ENCODE measurements at places on chromosomes 1 and 21.

DNA sequence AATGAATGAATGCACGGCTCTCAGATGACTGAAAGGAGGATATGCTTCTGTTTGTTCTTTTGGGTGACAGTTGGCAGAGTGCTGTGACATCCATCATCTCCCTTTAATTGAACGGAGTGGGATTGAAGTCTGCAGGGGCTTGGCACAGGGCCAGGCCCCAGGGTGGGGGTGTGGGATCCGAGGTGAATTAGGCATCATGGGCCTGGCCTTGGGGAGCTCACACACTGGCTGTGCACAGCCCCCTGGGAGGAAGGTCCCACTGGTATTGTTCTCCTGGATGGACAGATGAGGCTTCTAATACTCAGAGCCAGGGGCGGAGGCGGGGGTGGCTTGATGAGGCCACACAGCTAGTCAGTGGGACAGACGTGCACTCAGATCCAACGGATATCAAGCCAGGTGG is 19.3 kb downstream of the EPHB2 start:
- no peak for DNase-seq

GRCh38 chr1:9135073-9135836 is 6.4 kb upstream of the GPR157 start:
- DNase-seq, result no peak

DNA sequence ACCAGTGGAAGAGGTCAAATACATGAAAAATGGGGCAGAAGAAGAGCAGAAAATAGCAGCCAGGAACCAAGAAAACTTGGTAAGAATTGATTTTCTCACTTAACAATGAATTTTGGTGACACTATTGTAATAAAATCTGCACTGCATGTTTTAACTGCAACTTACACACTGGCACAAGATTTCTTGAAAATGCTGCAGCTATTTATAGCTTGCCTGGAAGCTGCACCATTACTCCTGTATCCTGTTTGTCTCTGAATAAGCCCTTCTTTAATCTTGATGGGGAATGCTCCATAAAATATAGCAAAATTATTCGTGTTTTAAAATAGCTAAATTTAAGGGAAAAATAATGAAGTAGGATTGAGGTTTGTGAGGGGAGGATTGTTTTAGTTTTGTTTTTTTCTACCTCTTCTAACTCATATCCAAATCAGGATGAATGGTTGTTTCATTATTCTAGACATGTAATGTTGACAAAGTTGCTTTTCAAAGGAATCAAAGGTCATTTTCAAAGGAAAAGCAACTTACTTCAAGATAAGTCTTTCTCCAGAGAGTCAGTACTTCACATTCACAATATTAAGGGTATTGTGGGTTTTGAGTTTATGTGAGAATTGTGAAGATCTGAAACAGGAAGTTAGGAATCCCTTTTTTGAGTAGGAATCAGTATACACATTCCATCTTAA is 120.9 kb downstream of the C1orf21 start:
- DNase-seq, result no peak

DNA sequence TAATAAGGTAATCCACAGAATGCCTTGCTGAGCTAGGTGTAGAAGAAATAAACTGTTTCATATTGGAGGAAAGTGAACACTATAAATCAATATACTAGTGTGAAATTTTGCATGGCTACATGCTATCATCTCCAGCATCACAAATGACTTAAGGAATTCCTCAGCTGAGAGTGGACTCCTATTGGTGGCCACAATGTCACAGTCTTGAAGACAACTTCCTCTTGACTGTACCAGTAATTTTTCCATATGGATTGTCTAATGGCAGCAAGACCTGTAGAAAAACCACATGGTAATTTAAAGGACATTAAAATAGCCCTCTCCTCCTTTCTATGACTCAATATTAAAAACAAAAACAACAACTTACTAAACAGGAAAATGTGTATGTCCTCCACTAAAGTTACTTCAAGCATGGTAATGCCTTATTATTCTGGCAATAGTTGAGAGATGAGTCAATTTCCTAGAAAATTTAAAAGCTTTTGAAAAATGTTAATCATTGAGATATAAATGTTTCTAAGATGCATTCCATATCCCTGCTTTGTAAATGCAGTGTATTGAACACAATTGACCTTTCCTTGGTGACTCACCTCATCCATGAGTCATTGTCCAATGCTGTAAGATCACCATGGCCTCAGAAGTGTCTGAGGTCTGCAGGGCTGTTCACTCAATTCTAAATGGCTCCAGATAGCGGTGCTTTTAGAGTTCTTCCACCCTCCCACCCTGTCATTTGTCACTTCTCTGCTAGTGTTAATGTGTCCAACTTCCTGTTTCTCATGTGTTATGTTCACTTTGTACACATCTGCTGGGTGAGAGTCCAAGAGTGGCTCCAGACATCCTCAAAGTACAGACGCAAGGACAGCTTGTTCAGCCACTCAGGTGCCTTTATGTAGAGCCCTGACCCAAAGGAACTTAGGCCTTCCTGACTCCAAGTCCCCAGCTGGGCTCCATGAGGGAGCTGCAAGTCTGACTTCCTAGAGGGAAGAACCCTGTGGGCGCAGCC is 32.8 kb upstream of the DNASE2B start:
- DNase-seq, result no peak

GRCh38 chr1:43454270-43455011 is 710 bp upstream of the HYI start:
- DNase-seq, result peak; percentile 38

- DNase-seq, result peak; percentile 29
These were observed 1.3 kb downstream of the PCNT start for GRCh38 chr21:46325073-46325912.

DNA sequence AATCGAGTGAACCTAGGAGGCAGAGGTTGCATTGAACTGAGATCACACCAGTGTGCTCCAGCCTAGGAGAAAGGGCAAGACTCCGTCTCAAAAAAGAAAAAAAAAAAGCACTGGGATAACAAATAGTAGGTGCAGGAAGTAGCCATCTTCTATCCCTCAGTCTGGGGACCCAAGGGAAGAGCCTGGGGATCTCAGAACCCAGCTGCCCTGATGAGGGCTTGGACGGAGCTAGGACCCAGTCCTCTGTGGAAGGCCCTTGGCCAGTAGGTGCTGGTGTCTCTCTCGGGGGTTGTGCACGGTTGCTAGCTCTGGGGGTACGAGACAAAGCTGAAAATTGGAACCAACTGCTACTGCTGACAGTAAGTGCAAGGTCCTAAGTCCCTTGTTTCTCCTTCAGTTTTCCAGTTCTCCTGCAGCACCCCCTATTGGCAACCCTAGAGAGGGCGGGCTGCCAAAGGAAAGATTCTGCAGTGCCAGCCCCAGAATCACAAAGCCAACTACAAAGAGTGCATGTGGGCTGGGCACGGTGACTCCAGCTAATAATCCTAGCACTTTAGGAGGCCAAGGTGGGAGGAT is 57.6 kb upstream of the KIF1B start:
- DNase-seq, result peak; percentile 40

- DNase-seq, result no peak
These were observed 9.1 kb upstream of the PCNX2 start for GRCh38 chr1:233304489-233305102.

DNA sequence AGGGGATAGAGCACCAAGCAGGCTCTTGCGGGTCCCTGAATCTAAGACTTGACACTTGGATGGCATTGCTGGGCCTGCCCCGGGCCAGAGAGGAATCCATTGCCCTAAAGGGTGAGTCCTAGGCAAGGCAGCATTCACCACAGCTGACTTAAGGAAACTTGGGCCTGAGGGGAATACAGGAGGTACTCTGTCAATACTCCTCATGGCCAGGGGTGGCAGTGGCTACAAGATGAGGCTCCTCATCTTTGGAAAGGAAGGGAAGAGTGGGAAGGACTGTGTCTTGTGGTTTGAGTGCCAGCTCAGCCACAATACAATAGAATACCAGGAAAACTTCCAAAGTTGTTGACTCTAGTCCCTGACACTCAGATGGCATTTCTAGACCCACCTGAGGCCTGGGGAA is 5.1 kb downstream of the KRTAP22-1 start:
- DNase-seq, result no peak

- DNase-seq, result no peak
These were observed 2.5 kb upstream of the ARL8A start for GRCh38 chr1:202146993-202147392.

DNA sequence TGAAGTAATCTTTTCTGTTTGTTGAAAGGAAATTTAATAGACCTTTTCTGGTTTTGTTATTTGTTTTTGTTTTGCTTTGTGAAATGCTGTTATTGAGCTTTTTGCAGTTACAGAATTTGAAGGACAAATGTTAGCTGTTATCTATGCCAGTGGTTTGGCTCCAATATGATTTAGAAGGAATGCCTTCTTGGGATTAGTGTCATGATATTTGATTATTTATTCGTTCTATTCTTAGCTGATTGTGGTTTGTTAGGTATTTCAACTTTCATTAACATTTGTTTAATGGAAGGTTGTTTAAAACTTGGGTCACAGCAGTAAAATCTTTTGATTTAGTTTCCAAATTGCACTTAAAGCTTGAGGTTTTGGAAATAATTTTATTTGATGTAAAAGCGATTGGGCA is 33.5 kb downstream of the ADGRL2 start:
- no peak for DNase-seq

DNA sequence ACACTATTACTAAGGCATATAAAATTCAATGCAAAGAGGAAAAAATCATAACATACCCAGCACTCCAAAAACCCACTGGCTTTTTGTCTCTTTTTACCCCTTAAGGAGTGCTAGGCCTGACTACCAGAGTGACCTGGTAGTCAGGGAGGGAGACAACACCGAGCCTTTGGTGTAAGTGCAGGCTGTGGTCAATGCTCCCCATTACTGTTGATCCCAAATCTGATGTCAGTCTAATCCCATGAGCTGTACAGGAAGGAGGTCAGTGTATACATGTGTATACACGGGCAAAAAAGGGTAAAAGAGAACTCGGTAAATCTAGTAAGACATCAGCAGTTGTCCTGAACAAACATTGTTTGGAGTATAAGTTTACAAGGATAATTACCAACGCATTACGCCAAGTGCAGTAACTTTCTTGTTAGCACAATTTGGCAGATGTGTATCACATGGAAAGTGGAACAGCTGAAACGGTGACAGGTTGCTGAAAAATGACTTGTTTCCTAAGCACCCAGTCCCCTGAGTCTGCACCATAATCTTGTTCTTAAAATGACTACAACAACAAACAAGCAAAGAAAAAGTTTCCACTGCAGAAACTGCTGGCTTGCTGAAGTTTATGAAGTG is 217.9 kb downstream of the KCNH1 start:
- DNase-seq, result no peak

DNA sequence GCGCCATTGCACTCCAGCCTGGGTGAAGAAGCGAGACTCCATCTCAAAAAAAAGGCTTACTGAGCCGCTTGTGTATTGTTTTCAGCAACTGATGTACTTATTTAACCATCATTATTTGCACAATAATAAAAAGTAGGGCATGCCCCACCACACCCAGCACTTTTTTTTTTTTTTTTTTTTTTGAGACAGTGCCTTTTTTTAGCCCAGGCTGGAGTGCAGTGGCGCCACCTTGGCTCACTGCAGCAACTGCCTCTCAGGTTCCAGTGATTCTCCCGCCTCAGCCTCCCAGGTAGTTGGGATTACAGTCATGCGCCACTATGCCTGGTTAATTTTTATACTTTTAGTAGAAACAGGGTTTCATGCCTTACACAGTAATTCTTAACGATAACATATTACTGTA is 12.2 kb upstream of the TRNAU1AP start:
- DNase-seq, result no peak

- no peak for DNase-seq
These were observed 465.5 kb downstream of the MATN1 start for GRCh38 chr1:30257742-30258380.

DNA sequence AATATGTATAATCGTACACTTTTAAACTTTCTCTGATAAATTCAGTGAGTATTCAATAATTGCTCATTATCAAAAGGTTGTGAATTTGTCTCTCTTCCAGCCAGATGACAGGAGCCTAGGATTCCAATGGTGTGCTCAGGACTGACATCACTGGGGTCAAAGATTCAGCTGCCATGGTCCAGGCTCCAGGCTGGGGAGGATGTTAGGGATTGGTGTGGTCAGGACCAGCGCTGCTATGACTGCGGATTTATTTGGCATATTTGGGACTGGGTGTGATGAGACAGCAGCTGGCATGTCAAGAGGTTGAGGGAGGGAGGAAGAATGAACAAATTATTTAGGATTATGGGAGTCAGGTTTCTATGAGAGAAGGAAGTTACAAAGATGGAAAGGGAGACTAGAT is 48.2 kb upstream of the ABCA4 start:
- no peak for DNase-seq

DNA sequence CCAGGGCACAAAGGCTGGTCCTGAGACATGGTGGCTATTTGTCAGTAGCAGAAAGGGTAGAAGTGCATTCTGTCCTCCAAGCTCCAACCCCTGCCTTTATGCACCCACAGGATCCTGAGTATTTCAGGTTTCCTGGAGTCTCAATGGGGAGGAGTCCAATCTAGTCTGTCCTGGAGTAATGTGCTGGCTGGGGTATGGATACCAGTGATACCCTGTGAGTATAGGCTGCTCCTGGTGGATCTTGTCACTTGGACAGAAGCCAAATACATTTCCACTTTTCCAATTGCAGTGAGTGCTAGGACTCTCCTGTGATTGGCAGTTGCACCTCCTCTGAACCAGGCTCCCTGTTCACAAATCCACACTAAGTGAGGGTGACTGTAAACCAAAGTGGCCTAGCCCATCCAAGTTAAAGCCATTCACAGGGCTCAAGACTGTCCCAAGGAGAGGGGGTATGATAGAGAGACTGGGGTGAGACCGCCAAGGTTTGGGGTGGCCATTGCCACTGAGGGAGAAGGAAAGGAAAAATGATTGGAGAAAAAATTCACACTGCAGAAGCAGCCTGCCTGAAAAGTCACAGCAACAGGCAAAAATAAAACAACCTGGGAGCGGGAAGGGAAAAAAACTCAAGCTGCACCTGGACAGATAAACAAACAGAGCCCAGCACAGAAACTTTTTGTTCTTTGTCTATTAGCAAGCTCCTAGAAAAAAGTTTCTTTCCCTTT is 163.4 kb upstream of the ETV3 start:
- DNase-seq, result no peak

DNA sequence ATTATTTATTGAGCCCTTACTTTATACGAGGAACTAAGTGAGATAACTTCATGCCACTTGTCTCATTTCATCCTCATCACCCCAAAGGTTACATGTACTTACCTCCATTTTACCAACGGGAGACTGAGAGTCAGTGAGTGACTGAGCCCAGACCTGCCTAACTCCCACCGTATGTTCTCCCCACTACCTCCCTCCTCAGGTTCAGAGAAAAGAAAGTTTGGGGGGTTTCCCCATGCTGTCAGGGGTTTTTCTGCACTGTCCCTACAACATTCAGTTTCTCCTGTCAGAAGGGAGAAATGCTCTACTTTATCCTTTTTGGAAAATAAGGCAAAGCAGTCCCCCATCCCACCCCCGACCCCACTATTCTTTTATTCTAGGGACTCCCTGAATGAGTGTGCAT is 32.9 kb downstream of the FAM78B start:
- DNase-seq, result no peak

- DNase-seq, result no peak
These were observed 83.0 kb downstream of the GRIK3 start for GRCh38 chr1:36951292-36951750.

DNA sequence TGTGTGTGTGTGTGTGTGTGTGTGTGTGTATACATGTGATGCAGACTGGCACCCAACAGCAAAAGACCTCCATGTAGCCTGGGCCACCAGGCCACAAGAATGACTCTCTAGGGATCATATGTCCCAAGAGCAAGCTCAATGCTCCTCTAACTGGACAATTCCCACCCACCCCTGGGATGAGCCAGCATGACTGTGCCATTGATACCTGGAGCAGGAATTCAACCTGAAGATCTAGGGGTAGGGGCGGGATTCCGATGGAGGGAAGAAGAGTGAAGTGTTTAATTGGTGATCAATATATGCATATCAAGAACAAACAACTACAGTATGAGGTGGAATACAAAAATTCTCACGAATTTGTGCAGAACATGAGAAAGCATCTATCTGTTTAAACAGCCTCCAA is 136.2 kb downstream of the PSMG1 start:
- DNase-seq, result no peak

- DNase-seq, result no peak
These were observed 115.9 kb downstream of the RHOU start for GRCh38 chr1:228851193-228851592.

All from T-helper 2 cell (primary cell).